ENCODE measurements at places on chromosomes 1 and 21. TPM values are rescaled to one million over a fixed set of nuclear protein-coding genes. Genes with fewer than 3 reads are reported as not detected.

The LCE1F gene
- not detected for total RNA-seq

DNA sequence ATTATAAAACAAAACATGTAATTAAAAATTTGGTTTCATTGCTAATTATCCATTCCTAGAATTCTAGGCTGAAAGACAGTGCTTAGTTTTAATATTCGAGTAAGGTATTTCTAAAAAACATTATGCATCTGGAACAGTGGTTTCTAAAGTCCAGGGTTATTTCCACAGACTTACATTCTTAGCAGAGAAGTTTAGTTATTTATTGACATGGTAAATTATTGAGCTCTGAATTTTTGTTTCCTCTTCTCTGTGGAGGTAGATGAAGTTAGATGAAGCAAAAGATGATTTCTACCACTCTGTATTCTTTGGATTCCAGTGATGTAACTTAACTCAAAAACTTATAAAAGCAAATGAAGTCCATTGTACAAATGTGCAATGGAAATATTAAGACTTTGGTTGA lies 709.4 kb downstream of the MRPL39 start:
- no peak for DNase-seq

GRCh38 chr1:175168782-175169181 lies 23.8 kb downstream of the KIAA0040 start:
- no peak for DNase-seq

- no peak for DNase-seq
These were observed 213.0 kb downstream of the KCTD3 start for GRCh38 chr1:215780139-215780538.

GRCh38 chr1:236269439-236269838 lies 12.3 kb downstream of the ERO1B start:
- no peak for DNase-seq

DNA sequence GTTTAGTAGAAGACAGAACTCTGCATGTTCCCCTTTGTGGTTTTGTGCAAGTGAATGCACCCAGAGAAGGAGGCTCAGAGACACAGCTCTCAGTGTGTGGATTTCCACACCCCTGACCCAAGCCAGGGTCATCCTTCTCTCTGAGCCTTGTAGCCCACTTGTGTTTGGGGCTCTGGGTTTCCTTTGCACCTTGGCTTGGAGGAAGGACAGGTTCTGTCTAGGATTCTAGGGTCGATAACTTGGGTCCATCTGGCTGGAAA lies 27.2 kb downstream of the MYOG start:
- no peak for DNase-seq

Measured in uterus (tissue), 4 donors.